SIG-M5 (cell line): ENCODE measurements at places on chromosomes 7 and 10.
A peak's percentile ranks its signal among the peaks of the same experiment; 100 is the strongest.

GRCh38 chr10:27450225-27450624 lies 53.9 kb upstream of the RAB18 start:
- no peak for DNase-seq

DNA sequence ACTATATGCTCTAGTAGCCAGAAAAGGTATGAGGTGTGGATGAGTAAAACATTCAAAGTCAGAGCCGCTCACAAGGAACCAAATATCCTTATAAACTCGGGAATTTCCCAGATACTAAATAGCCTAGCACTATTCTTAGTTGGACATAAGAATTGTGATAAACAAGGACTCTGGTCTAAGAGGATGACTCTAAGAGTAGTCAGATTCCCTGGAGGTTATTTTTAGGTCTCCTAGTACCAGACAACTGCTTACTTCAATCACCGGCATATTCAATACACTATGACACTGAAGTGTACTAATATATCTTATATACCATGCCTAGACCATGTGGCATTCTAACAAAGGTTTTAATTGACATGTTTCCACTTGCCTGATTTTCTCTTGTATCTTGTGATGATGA lies 56.5 kb downstream of the LMBR1 start:
- no peak for DNase-seq

DNA sequence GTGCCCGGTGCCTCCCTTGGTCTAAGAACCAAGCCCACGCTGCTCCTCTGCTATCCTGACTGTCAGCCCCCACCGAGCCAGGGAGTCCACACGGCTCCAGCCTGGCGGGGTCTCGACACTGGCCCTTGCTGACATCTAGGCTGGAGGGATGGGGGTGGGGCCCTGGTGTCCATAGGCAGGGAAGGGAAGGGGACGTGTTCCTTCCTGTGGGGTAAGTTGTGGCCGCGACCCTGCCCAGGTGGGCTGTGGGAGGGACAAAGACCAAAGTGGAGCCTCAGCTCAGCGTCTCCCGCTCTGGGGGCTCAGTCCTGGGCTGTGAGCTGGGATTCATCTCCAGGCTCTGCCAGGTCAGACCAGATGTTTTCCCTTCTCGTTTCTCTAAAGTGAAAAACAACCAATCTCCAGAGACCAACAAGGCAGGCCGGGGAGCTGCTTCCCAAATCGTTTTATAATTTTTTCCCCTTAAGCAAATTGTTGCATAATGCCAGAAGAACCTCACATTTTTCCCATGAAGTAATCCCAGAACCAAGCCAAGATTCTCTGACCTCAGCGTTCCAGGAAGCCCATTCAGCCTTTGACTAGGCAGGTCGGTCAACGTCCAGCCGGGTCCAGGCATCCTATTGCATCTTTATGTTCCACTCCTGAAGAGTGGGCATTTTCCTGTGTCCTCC lies 101.2 kb downstream of the RGS10 start:
- no peak for DNase-seq

- no peak for DNase-seq
Measured at GRCh38 chr10:133400624-133401424, 6.9 kb downstream of the MTG1 start.

- no peak for DNase-seq
Measured at GRCh38 chr7:30804078-30804661, 33.0 kb downstream of the MINDY4 start.

- no peak for DNase-seq
Measured at GRCh38 chr7:154371424-154371823, 319.2 kb downstream of the DPP6 start.

DNA sequence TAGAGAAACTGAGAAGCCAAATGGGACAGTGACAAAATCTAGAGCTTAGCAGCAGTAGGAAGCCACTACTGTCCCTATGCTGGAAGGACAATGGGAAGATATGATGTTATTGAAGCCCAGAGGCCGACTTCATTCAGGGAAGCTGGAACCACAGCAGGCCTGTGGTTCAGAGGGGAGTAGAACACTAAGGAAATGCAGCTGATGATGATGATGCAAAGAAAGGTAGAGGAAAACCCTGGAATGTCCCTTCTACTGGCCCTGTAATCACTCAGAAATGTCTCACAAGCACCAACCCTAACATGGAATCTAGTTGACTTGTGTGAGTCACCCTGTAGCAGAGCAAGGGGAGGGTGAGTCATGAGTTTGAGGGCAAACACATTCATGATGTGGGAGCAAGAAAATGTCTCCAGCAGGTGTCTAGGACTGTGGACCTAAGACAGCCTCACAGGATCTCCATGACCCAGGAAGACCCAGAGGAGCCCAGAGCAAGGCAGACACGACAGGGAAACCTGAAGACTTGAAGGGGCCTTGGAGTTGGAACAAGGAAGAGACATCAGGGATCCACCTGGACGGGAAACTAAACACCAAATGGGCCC lies 37.0 kb upstream of the LRRC17 start:
- DNase-seq, result peak; percentile 13

GRCh38 chr10:70920519-70920918 lies 32.2 kb upstream of the PCBD1 start:
- DNase-seq, result no peak

GRCh38 chr10:35910234-35910633 lies 268.1 kb upstream of the FZD8 start:
- DNase-seq, result no peak

DNA sequence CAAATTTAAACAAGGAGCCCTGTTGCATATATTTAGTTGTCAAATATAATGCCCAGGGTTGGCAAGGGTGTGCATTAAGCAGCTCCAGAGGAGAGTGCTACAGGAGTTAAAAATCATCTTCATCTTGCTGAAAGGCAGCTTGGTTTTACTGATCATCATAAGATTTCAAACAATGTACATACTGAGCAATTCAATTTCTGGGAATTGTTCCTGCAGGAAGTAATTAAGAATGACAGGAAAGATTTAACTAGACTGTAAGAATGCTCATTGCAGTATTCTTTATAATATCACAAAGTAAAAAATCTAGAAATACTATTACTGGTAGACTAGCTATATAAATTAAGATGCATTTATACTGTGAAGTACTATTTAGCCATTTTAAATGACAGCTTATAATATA lies 153.6 kb downstream of the DYNC1I1 start:
- no peak for DNase-seq

DNA sequence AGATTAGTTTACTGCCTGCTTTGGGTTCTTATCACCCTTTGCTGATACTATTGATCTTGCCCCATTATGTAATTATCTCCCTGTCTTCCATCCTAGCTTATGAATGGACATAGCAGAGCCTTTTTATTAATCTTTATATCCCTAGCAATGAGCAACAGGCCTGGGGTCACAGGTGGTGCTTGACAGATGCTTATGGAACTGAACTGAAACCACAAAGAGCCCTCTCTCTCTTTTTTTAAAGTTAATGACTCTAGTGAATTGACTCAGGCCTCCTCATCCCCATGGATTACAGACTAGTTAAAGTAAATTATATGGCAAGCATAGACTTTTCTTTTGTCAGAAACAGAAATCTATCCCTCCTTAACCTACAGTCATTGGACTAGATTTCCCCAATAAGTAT lies 265.2 kb downstream of the PHTF2 start:
- DNase-seq, result no peak

DNA sequence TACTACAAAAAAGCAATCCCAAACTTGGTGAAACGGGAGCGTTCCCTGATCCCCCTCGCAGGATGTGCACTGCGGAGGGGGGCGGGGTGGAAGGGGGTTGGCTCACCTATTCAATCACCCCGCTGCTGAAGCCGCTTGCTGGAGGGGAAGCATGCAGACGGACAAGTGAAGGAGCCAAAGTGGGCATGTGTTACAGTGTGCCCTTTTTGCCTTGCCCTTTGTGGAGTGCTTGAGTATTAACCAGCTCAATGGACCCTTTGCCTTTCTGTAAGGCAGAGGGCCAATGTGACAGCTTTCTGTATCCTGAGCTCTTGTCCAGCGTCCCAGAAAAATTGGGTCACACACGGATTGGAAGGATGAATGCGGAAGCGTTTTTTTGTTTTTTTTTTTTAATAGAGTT lies 348.9 kb upstream of the NPSR1 start:
- no peak for DNase-seq

GRCh38 chr7:140512317-140513000 lies 33.2 kb upstream of the MKRN1 start:
- no peak for DNase-seq

DNA sequence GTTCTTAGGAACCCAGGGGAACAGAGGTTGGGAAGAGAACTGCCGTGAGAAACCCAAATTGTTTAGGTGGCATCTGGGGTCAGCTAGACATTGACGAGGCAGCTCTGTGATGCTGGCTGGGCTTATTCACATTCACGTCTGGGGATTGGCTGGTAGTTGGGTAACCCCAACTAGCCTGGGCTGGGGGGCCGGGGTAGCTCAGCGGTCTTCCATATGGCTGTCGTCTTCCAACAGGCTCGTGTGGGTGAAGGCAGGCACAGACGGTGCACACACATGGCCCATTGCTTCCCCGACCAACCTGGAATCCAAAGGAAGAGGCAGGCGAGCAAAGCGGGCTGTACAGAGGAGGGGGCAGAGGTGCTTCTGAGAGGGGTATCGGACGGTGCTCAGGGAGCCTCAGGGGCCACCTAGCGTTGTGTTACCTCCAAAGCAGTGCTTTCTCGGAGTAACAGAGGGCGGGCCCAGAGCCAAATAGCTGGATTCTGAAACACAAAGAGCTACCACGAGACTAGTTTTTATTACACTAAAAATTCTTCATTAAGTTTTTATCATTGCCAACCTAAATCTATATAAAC lies 34.5 kb downstream of the MKI67 start:
- DNase-seq, result no peak

- DNase-seq, result no peak
Measured at GRCh38 chr7:155344270-155344617, 46.6 kb downstream of the INSIG1 start.

- DNase-seq, result no peak
Measured at GRCh38 chr10:18238870-18239485, 98.8 kb downstream of the CACNB2 start.

- no peak for DNase-seq
Measured at GRCh38 chr10:14567421-14567820, 207.3 kb downstream of the FAM107B start.
